ENCODE measurements at places on chromosomes 3 and 15.

GRCh38 chr15:39313467-39313866, 267.4 kb upstream of the THBS1 start:
- DNase-seq, result no peak

DNA sequence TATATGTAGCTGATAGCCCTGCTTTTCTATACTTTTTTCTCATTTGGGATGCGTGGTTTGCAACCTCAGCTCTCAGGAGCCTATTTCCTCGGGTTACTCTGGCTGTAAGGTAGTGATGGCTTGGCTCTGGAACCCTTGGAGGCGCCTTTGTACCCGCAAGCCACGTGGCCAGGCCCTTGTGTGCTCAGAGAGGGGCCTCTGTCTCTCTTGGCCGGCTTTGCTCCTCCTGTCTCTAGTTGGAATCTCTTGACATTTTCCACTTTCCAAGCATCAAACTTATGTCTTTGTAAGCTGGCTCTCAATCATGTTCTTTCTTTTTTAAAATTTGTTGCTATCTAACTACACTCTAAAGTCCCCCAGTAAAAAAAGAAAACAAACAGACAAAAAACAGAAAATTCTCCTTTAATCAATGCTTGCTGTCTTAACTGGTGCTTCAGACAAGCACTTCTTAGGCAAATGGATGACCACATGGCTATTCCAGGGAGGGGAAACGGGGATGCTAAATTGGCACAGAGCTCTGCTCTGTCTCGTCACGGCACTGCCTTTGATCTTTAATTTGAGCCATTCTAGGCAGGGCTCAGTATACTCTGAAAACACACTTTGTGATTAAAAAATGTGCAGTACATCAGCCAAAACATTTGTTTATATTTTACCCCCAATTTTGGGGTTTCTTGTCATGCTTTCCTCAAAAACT, 180.4 kb upstream of the NR2E3 start:
- DNase-seq, result no peak

- DNase-seq, result no peak
Observed at GRCh38 chr3:140097874-140098635, 163.1 kb downstream of the CLSTN2 start.

GRCh38 chr3:171108066-171108465, 81.5 kb upstream of the SLC2A2 start:
- DNase-seq, result no peak

DNA sequence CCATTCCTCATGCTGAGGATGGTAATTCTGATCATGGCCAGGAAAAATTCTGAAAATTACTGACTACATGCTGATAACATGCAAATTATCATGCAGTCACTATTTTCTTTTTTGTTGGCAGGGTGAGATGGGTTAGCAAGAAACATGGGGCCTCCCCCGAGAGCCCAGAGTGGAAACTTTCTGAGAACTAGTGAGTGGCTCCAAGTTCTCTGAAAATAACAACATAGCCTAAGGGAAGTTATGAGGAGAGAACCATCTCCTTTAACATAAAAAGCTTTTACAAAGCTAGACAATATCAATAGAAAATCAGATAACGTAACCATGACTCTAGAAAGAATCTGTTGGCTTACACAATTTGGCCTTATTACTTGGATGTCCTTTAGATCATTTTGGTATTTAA, 254.2 kb downstream of the PLOD2 start:
- DNase-seq, result no peak

Data from OCI-LY7 (cell line).